H9 (cell line): ENCODE measurements at places on chromosomes 7 and 10. TPM values are rescaled to one million over a fixed set of nuclear protein-coding genes. Genes with fewer than 3 reads are reported as not detected.

The GIMAP1 gene
- total RNA-seq: not detected in 2 replicates

The ATG9B gene
- total RNA-seq: 1.5 and 2.0 TPM in 2 replicates

The PTPN20 gene
- not detected in 2 replicates for total RNA-seq

DNA sequence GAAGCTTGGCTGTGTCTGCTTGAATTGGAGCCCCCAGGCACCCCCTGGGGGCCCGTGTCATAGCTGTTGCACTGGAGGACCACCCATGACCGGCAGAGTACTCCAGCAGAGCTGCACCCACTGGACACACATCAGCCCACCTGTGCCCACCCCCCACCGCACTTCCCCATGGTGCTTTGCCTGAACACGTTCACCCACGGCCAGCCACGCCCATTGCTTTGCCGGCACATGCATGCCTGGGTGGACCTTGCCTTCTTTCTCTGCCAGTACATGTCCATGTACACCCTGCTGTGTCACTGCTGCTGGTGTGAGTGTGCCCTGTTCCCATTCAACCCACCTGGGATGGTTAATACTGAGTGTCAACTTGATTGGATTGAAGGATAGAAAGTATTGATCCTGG, 88.7 kb downstream of the SAMD9 start:
- DNase-seq: no peak

GRCh38 chr7:141053626-141054025, 20.2 kb upstream of the TMEM178B start:
- no peak for DNase-seq

DNA sequence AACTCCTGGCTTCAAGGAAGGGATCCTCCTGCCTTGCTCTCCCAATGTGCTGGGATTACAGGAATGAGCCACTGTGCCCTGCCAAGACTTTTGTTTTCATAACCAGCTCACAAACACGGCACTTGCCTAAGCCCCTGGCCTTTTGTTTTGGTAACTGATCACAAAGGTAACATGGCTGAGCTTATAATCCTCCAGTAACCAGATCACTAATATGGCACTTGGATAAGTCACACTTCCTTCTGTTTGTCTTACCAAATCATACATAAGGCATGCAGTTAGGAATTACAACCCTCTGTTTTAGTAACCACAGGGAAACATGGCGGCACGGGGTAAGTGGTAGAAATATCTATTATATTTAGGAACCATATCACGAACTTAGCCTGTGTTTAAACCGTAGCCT, 577.1 kb downstream of the CALN1 start:
- no peak for DNase-seq
